ENCODE measurements at places on chromosomes 4 and X.
A peak's percentile ranks its signal among the peaks of the same experiment; 100 is the strongest.

DNA sequence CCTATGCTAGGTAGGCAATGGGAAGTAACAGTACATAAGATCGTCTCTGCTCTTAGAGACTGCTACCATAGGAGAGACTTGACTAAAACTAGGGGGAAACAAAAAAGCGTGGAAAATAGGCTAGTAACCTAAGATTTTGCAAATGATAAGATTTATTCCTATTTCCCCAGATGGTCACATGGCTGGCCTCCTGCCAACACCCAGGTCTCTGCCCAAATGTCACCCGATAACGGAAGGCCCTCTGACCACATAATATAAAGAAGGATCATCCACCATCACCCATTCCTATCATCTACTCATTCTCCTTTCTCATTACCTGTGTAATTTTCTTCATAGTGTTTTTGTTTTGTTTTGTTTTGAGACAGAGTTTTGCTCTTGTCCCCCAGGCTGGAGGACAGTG, 4.7 kb downstream of the LAMP2 start:
- no peak for DNase-seq

GRCh38 chr4:154616731-154617130, 4.3 kb upstream of the FGG start:
- DNase-seq = no peak

GRCh38 chrX:149497626-149498025, 7.5 kb downstream of the IDS start:
- DNase-seq = no peak

GRCh38 chr4:118173126-118173525, 138.8 kb downstream of the NDST3 start:
- DNase-seq = no peak

DNA sequence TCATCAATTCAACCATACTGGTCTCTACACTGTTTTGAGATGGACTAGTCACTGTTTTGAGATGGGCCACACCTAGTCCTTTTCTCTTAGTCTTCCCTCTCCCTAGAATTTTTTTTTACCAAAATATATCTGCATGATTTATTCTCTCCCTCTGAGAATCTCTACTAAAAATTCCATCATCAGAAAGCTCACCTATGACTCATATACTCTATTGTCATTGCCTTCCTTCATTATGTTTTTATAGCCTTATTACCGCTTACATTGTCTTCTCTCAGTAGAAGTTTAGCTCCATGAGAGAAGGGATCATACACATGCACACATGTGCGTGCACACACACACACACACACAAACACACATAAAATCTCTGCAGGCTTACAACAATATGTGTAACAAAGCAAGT, 303.6 kb downstream of the PCDH10 start:
- DNase-seq = peak; percentile 52

GRCh38 chrX:23066588-23067281, 67.0 kb downstream of the DDX53 start:
- DNase-seq = no peak

- no peak for DNase-seq
Observed at GRCh38 chrX:109997786-109998452, 5.0 kb upstream of the TMEM164 start.

DNA sequence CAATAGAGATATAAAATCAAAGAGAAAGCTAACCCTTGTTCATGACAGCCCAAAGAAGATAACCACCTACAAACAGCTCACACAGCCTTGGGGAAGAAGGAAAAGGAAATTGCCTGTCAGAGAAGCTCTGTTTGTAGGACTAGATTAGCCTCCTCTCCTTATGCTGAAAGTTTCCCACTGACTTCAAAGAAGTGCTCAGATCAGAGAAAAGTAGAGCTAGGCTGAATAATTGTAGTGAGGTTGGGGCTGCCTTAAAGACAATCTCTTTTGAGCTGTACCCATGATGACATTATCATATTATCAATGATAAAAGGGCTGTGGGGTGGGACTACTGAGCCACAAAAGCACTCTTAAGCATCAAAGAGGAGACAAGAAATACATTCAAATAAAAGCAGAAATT, 223.0 kb upstream of the GALNT7 start:
- DNase-seq = no peak

DNA sequence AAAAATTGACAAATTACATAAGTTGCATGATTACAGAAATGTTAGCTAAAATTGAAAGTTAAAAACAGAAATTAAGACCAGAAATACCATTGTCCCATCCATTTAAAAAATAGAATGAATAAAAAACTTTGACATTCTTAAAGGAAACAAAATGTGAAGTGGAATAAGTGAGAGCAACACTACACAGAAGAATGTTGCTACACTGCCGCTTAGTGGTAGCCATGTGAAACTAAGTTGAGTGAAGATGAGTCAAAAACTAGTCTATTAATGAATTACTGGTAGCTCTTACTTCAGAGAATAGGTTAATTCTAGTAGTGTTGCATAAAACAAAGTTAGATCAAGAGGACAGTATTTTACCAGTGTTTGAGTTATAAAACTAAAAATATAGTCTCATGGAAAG, 571.0 kb upstream of the KLHL4 start:
- DNase-seq = peak; percentile 21

DNA sequence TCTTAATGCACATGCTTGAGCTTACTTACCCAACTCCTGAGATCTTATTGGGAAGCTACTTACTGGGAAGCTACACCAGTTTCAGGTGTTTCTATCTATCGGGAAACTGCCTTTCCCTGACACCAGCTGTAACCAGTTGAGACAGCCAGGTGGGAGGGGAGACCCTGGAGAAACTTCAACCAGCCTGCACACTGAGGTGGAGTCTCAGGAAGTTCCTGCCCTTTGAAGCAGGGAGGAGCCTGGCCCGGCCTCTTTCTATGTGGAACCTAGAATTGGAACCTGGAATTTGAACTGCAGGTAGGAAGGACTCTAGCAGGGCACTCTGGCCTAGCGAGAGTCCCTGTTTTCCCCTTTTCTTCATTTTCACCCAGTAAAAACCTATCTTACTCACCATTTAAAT, 425.8 kb upstream of the PABPC4L start:
- no peak for DNase-seq

- no peak for DNase-seq
Observed at GRCh38 chr4:168384437-168385141, 66.0 kb upstream of the DDX60 start.

DNA sequence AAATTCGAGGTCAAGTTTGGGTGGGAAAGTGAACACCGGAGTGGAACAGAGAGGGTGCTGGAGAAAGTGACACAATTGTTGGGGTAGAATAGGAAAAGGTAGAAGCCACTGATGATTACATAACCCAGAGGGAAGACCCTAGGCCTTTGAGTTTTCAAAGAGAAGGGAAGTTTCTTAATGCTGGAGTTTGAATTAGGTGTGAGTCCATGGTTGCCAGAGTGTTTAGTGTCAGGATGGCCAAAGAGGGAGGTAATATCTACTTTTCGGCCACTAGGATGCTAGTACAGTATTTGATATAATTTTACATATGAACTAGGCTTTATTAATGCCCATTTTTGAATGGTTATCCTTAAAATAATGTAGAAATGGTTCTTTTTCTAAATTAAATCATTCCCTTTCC, 5.4 kb downstream of the BCORL1 start:
- DNase-seq = no peak
